Ecto neural progenitor cell (in vitro differentiated cells): ENCODE measurements at places on chromosomes 6 and 20.

DNA sequence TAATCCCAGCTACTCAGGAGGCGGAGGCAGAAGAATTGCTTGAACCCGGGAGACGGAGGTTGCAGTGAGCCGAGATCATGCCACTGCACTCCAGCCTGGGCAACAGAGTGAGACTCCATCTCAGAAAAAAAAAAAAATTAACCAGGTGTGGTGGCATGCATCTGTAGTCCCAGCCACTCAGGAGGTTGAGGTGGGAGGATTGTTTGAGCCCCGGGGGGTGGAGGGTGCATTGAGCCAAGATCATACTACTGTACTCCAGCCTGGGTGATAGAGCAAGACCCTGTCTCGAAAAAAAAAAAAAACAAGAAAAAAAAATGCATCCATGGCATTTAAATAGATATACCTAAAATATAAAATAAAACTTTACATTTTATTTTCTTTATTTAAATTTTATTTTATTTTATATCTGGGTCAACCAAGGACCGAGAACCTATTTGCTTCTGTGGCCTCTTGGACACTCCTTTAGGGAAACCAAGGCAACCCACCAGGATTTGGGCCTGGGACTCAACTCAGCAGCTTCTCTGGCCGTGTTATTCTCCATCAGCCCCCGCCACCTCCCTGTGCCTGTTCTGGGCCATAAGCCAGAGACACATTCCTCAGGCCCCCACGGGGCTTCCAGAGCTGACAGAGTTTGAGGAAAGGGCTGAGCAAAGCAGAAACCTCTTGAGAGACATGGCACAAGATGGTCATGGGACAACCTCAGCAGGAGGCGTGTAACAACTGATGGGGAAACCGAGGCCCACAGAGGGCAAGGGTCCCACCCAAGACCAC lies 6.2 kb downstream of the SNTA1 start:
- DNase-seq: no peak

DNA sequence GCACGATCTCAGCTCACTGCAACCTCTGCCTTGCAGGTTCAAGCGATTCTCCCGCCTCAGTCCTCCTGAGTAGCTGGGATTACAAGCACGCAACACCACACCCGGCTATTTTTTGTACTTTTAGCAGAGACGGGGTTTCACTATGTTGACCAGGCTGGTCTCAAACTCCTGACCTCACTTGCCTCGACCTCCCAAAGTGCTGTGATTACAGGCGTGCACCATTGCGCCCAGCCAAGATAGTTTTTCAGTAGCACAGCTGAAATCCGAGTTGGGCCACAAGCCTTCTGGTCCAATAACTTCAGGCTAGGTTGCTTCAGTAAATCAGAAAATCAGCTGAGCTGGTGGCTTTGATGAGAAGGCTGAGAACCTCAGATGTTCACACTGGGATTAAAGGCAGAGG lies 65.7 kb downstream of the TRAM2 start:
- no peak for DNase-seq

DNA sequence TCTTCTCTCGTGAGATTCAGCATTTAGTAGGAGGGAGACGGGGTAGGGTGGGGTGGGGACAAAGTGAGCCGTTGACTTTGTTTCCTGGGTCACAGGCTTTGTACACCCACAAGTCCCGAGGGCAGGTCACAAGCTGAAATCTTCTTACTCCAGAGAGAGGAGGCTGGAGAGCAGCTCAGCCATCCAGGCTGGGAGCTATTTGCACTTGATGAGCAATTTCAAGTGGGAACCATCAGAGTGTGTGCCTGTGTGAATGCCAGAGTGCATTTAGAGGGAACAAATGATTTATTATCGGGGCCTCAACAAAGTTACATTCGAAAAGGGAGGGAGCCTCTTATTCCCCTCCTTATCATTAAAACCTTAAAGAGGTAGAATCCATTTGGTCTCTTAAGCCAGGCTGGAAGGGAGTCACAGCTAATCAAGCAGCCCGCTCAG lies 155.7 kb upstream of the JARID2 start:
- DNase-seq: no peak

DNA sequence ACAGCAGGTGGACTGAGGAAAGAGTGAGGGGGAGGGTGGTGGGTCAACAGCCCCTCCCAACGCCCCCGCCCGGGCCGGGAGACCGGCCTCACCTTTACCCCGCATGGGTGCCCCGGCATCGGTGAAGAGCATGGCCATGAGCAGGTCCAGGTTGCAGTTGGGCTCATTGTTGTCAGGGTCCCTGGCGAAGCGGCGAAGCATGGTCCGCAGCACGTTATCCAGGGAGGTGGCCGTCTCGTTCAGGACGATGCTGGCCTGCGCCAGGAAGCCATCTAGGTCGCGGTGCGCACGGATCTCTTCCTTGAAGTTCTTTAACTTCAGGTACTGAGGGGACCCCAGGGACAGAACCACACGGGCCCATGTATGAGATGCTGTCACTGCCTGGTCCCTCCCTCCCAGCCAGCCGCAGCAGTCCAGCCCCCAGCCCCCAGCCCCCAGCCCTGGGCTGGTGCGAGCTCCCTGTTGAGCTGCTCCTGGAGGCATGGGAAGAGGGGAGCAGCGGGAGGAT lies 4.9 kb downstream of the SLC4A11 start:
- no peak for DNase-seq

- DNase-seq: no peak
Observed at GRCh38 chr6:2516059-2516458, 234.7 kb downstream of the MYLK4 start.

DNA sequence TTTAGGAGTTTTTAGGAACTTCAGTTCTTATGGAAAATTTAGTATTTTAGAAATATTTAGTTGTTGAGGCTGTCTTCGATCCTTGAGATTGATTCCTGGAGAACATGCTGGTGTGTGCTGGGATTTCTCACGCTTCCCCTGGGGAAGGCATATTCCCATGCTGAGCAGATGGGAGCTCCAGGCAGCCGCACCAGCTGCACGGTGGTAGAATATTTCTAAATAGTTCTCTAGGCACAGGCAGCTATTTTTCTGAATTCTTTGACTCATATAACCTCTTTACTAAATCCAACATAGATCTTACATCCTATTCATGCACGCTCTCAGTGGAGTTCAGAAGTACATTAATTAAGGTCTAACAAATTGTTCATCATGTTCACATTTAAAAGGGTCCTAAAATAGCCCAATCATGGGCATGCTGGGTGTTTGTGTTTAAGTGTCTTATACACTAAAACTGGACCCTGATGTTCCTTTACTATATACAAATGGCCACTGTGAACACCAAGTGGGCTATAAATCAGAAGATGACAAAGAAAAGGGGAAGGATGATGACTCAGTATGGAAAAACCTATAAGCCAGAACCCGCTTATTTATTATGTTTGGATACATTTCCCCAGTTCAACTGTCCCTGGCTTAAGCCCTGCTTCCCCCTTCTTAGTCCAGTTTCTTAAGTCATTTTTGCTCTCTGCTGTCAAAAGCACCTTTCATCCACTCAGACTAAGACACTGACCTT lies 138.5 kb downstream of the UST start:
- no peak for DNase-seq

GRCh38 chr6:146957181-146958093 lies 246.8 kb upstream of the STXBP5 start:
- no peak for DNase-seq

DNA sequence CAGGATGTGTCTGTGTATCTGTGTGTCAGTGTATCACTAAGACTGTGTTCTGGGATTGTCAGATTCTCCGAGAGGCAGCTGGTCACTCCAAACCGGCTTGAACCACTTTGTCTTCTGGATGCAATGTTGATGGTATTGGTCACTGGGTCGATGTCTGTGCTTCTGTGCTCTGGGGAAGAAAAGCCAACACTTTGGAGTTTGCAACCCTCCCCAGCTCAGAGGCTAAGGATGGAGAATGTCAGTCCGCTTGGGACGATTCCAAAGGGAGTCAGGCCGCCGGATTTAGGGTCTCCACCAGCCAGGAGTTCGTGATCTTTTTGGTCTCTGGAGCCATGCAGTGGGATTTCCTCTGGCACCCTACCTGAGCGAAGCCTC lies 5.2 kb downstream of the MAFB start:
- DNase-seq: no peak

DNA sequence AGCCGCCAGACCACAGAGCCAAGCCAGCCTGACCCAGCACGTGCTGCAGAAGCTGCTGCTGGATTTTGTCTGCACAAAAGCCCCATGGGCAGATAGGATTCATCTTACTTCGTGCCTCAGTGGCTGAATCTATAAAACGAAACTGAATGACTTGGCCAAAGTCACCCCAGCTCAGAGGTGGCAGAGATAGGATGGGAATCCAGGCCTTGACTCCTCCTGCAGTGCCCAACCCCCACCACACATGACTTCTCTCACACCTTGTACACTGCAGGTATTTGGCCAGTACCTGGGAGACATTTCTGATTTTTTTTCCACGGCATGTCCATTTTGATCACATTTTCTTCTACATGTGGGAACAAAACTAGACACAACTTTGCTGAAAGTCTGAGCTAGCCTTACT lies 182.1 kb downstream of the ANKRD60 start:
- no peak for DNase-seq

DNA sequence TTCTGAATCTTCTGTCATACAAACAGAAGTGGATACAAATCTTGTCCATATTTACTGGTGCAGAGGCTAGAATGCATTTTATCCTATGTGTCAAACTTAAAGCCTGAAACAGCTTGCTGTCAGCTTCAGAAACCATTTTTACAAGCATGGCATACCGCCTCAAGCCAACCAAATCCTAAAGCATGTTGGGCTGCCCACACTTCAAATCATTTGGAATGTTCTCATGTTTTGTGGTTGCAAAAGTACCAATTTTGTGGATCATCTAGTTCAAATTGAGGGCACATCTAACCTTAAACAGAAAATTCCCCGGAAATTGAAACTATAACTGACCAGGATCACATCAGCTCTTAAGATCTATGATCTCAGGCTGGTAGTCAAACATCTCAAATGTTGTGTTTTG lies 3.2 kb downstream of the GPR63 start:
- no peak for DNase-seq

DNA sequence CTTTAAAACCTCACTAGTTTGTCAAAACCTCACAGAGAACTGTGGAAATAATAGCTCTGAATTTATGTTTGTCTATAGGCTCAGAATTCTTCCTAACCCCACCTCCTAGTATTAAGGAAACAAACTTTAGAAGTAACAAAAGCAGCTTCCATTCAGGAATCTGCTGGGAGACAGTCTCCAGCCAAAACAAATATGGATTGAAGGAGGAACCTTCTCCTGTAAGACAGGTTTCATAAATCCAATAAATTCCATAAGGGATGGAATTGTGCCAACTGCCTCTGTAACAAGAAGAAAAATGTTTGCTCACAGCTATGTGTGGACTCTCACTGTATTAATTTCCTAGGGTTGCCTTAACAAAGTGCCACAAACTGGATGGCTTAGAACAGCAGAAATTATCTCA lies 7.5 kb downstream of the SYCP2 start:
- DNase-seq: no peak

- DNase-seq: no peak
Observed at GRCh38 chr6:30686009-30686907, at the start of gene PPP1R18. TSS of gene PPP1R18 (minus strand) at chr6:30686645. CDS start at chr6:30686018, 627 bp downstream.

DNA sequence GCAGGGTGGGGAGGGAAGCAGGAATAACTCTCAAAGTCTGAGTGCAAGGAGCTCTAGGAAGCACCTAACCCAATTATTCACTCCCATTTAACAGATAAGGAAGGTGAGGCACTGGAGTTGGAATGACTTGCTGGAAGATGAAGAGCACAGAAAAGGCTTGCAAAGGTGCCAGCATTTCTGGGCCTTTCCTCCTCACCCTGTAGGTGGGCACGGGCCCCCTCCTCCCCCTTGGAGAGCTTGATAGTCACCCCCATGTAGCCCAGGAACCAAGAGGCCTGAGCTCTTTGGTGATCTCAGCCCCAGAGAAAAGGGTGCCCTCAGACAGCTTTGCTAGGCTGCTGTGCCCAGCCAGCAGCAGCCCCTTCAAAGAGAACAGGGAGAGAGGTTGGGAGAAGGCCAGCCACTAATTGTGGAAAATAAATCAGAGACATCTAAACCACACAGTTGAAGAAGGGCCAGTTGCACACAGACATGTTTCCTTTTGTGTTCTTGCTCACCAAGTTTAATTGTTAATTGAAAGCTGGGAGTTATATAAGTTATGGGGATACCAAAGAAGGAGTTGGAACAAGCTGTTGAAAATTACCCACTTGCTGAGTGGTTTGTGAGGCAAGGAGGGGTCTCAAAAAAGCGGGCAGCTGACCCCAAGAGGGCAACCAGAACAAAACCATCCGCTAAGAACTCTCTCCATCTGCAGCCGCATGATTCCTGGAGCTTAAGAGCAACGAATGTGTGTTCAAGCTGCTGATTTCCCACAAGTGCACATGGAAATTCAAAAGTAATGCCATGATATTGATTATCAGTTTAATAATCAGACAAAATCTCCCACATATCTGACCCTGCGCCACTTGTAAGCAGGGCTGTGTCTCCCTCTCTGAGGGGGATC lies 77.0 kb downstream of the MRPL14 start:
- no peak for DNase-seq

DNA sequence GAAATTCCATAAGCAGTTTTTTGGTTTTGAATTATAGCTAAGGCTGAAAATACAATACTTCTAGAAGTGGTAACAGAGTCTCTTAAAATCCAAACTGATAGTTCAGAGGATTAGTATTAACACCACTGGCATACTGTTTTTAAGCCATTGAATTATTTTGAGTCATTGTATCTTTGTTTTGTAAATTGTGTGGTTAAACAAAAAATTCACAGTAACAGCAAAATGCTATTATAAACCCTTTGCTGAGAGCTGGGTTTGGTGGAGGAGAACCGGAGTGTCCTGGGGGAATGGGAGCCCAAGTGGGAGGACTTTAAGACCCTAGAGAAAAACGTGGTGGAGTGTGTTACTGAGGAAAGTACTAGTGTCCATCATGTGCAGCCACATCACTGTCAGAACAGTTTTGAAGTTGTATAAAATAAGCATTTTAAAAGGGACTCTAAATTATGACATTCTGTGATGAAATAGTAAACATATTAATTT lies 125.1 kb downstream of the LRRC1 start:
- no peak for DNase-seq

GRCh38 chr6:106159531-106159940 lies 73.4 kb downstream of the PRDM1 start:
- DNase-seq: no peak

- DNase-seq: no peak
Observed at GRCh38 chr20:14986656-14987055, 649.2 kb upstream of the FLRT3 start.

- no peak for DNase-seq
Observed at GRCh38 chr6:25675167-25675566, 23.2 kb downstream of the SCGN start.

GRCh38 chr20:62805155-62805710 lies 598 bp downstream of the OGFR start:
- no peak for DNase-seq

DNA sequence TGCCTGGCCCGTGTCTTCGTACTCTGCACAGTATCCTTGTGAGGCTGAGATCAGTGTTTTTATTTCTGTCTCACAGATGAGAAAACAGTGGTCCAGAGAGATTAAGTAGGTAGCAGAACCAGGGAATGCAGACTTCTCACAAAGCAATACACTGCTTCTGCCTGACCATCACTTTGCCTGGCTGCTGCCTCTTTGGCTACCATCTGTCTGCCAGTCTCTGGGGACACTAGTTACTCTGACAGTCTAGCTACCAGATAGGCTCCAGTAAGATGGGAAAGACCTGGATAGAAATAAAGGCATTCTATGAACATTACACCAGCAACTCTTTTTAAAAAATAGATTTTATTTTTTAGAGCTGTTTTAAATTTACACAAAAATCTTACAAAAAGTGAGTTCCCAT lies 96.9 kb downstream of the PHACTR3 start:
- no peak for DNase-seq
